ENCODE measurements at places on chromosomes 6 and 20.

- no peak for DNase-seq
These were observed 30.5 kb downstream of the FOXO3 start for GRCh38 chr6:108591040-108591816.

DNA sequence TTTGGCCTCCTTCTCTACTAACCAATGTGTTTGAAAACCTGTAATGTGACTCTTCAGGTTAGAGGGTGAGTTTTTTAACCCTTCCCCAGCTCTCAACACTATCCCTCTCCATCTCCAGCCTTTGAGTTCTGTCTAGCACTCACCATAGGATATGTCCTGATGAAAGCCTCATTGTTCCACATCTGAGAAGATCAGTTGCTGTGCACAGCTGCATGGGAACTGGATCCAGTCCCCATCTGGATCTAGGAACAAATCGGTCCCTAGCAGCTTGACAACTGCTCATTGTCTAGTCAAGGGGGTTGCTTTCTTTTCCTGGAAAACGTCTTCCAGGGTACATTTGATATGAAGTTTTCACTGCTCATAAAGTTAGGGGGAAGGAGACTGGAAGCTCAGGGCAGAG lies 45.4 kb upstream of the AGPAT4 start:
- no peak for DNase-seq

DNA sequence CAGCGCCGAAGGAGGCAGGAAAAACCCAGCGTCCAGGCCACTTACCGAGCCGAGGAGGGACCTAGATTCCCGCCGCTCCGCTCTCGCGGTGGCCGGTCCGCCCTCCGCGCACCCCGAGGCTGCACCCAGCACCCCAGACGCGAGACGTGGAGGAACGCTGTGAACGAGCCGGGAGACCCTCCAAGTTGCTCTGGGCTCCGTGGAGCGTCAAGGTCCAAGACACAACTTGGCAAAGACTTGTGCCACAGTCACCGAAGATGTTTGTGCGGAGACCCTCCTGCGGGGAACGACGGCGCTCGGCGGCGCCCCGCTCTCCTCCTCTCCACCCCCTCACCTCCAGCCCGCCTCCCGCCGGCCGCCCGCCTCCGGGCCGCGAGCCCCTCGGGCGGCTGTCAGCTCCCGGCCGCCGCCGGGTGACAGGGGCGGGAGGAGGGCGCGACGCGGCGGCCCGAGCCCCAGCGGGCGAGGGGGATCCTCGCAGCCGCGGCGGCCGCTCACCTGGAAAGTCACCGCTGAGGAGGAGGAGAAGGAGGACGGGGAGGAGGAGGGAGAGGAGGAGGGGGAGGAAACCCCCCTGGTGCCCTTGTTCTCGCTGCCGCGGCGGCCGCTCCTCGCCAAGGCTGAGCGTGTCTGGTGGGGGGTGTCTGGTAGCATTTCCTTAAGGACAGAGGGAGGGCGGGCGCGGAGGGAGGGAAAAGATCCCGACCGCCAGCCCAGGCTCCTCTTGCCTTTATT lies 637 bp upstream of the HIVEP2 start:
- peak; percentile 54 for DNase-seq

- no peak for DNase-seq
These were observed 88.1 kb upstream of the ZFP64 start for GRCh38 chr20:52279706-52280105.

GRCh38 chr20:11080010-11080409 lies 406.2 kb upstream of the JAG1 start:
- no peak for DNase-seq

All from stimulated activated CD4-positive, alpha-beta T cell treated with anti-CD3 and anti-CD28 coated beads, Interleukin-4, amount 100 ng/mL, for 4 hours (primary cell).